ENCODE measurements at places on chromosomes 7 and 10. TPM values are rescaled to one million over a fixed set of nuclear protein-coding genes. Genes with fewer than 3 reads are reported as not detected.

SFRP5 gene
- total RNA-seq, result 0.38 TPM

ADRA2A gene
- total RNA-seq, result 7.7 TPM

MMP21 gene
- total RNA-seq, result 0.28 TPM

MYH16 gene
- total RNA-seq, result not detected

GOLGA7B gene
- total RNA-seq, result 0.19 TPM

SLC29A4 gene
- 0.90 TPM for total RNA-seq

PRSS37 gene
- not detected for total RNA-seq

FAM13C gene
- 7.3 TPM for total RNA-seq

C7orf57 gene
- total RNA-seq, result not detected

SKAP2 gene
- total RNA-seq, result 48.8 TPM

HOGA1 gene
- total RNA-seq, result 1.5 TPM

CPEB3 gene
- 3.5 TPM for total RNA-seq

ADRB1 gene
- 0.14 TPM for total RNA-seq

EPO gene
- not detected for total RNA-seq

SORBS1 gene
- total RNA-seq, result 1,013 TPM

BTBD16 gene
- 0.14 TPM for total RNA-seq

ITPRID1 gene
- not detected for total RNA-seq

OR2A42 gene
- 0.14 TPM for total RNA-seq

FKBP6 gene
- not detected for total RNA-seq

DRGX gene
- not detected for total RNA-seq

PRRT4 gene
- total RNA-seq, result 1.2 TPM

FAM25C gene
- not detected for total RNA-seq
